ENCODE measurements at places on chromosomes 11 and 22. TPM values are rescaled to one million over a fixed set of nuclear protein-coding genes. Genes with fewer than 3 reads are reported as not detected.

Gene LGALS12
- total RNA-seq = not detected

Gene FRMD8
- total RNA-seq = 20.8 TPM

Gene BRSK2
- 4.7 TPM for total RNA-seq

Gene GALNT18
- 11.6 TPM for total RNA-seq

Gene PAFAH1B2
- 93.3 TPM for total RNA-seq

- H3K4me1 ChIP-seq = no peaks in the 10 kb centered on the region
- H3K36me3 ChIP-seq = no peaks in the 10 kb centered on the region
- no peak overlapping the region for H3K27ac ChIP-seq
- DNase-seq = no peak
These were observed 37.8 kb downstream of the PRR5L start for GRCh38 chr11:36333897-36334296.

- no peaks in the 10 kb centered on the region for H3K27me3 ChIP-seq
- H3K4me1 ChIP-seq = peaks cover 13% of the 10 kb centered on the region
- H3K27ac ChIP-seq = no peak overlapping the region
- H3K36me3 ChIP-seq = no peaks in the 10 kb centered on the region
- no peak for DNase-seq
These were observed 14.5 kb downstream of the MYEOV start for GRCh38 chr11:69308491-69308911.

DNA sequence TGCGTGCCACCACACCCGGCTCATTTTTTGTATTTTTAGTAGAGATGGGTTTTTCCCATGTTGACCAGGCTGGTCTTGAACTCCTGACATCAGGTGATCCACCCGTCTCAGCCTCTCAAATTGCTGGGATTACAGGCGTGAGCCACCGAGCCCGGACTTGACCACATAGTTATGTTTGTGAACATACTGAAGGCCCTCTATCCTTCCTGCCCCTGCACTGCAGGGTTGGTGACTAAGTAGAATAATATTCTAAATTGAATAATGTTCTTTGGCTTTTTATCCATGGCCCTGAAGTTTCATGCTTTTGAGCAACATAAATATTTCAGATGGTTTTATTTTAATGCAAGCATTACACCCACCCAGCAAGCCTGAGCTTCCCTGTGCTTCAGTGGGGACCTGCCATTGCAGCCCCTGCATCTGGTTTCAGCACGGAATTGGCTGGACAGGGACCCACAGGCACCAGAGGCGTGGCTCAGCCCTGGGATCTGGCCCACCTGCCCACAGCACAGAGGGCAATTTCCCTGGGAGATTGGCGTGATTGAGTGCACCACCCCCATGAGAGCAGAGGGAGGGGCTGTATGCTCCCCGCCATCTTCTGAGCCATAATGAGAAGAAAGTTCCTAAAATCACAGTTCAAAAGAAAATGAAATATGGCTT, 460.5 kb downstream of the BRD1 start:
- H3K4me3 ChIP-seq = no peak overlapping the region
- no peak for DNase-seq
- no peaks in the 10 kb centered on the region for H3K4me1 ChIP-seq
- H3K36me3 ChIP-seq = no peaks in the 10 kb centered on the region

DNA sequence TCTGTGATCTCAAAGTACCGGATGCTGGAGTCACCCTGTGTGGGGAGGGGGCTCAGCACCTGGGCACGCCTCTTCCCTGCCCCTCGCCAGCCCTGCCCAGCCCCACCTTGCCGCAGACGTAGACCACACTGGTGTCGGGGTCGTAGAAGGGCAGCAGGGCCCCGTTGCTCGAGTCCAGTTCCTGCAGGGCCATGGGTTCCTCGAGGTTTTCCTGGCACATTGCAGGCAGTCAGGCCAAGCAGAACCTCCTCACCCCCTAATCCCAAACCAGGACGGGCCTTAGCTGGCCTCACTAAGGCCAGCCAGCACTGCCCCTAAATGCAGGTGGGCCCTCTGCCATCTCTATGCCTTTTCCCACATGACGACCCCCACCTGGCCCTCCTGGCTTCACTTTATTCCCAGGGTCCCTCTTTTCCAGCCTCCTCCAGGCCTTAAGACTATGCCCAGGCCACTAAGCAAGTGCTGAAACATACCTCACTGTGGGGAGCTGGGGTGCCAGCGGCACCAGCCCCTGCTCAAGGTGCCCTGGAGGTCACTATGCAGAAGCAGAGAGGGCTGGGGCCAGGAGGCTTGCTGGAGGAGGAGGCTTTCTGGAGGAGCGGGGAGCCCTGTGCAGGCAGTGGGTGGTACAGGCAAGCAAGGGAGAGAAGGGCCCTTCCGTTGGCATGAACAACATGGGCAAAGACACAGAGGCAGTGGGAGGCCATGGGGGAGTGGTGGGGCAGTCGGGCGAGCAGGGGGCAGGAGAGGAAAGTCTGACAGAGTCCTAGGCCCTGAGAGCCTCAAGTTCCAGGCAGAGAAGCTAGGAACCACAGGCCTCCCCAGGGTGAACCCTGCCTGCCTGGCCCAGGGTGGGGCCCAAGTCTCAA, 2.8 kb downstream of the CORO1B start:
- H3K4me1 ChIP-seq = peaks cover 16% of the 10 kb centered on the region
- H3K4me3 ChIP-seq = no peak overlapping the region
- DNase-seq = no peak
- no peaks in the 10 kb centered on the region for H3K27me3 ChIP-seq
- H3K36me3 ChIP-seq = no peaks in the 10 kb centered on the region
- no peak overlapping the region for H3K27ac ChIP-seq

GRCh38 chr11:72326151-72326848, 82.3 kb upstream of the PHOX2A start:
- DNase-seq = no peak
- H3K27ac ChIP-seq = no peak overlapping the region
- H3K27me3 ChIP-seq = no peaks in the 10 kb centered on the region

- H3K27me3 ChIP-seq = no peaks in the 10 kb centered on the region
- no peak for DNase-seq
- H3K27ac ChIP-seq = no peak overlapping the region
- H3K36me3 ChIP-seq = no peaks in the 10 kb centered on the region
- H3K4me1 ChIP-seq = peaks cover 23% of the 10 kb centered on the region
These were observed 549.2 kb downstream of the MIAT start for GRCh38 chr22:27206374-27207133.

- no peak overlapping the region for H3K4me3 ChIP-seq
- peaks cover under 1% of the 10 kb centered on the region for H3K4me1 ChIP-seq
- no peak for DNase-seq
- no peak overlapping the region for H3K27ac ChIP-seq
- H3K27me3 ChIP-seq = no peaks in the 10 kb centered on the region
- H3K36me3 ChIP-seq = no peaks in the 10 kb centered on the region
These were observed 132.5 kb downstream of the CACNA1I start for GRCh38 chr22:39703091-39703490.

- no peaks in the 10 kb centered on the region for H3K36me3 ChIP-seq
- peak within 1 kb of the TSS; percentile 100 for H3K27ac ChIP-seq
- DNase-seq = peak; percentile 94
These were observed at the start of gene NEAT1 for GRCh38 chr11:65422633-65423515. NEAT1 (plus strand) TSS chr11:65422798.

- H3K27ac ChIP-seq = no peak overlapping the region
- H3K4me3 ChIP-seq = no peak overlapping the region
- H3K4me1 ChIP-seq = no peaks in the 10 kb centered on the region
- peak; percentile 28 for DNase-seq
- H3K27me3 ChIP-seq = peaks cover 5% of the 10 kb centered on the region
These were observed 14.1 kb downstream of the ANKK1 start for GRCh38 chr11:113401718-113402117.

GRCh38 chr22:44192816-44193534, 12.2 kb downstream of the PARVG start:
- H3K4me3 ChIP-seq = no peak overlapping the region
- DNase-seq = no peak
- H3K4me1 ChIP-seq = no peaks in the 10 kb centered on the region
- no peaks in the 10 kb centered on the region for H3K36me3 ChIP-seq
- no peak overlapping the region for H3K27ac ChIP-seq
- H3K27me3 ChIP-seq = no peaks in the 10 kb centered on the region

DNA sequence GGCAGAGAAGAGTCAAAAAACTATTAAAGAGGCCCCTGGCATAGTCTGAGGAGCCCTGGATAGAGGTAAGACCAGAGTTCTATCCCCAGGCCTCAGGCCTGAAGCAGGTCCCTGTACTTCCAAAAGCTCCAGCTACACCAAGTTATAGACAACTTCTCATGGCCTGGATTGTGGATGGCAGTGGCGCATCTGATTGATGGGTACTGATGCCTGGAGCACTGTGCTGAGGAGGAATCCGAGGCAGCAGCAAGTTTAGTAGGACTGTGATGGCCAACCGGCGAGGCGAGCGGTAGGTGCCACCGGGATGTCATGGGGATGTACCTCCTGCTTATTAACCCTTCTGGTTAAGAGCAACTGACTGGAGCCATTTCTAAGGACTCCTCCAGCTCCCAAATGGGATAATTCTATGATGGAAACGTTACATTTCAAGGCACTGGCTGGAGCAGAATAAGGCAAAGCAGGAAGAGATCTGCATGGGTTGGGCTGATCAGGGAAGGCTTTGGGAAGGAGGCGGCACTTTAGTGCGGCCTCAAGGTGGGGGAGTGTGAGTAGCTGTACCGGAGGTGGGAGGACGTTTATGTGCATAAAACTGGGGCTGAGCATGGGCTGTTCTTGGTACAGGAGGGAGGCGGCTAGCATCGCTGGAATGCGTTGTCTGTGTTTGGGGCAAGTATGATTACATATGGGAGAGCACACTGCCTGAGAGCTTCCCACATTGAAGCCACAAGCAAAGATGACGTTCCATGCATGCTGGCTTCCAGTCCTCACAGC, 24.2 kb upstream of the JAM3 start:
- H3K36me3 ChIP-seq = no peaks in the 10 kb centered on the region
- DNase-seq = no peak
- peaks cover 6% of the 10 kb centered on the region for H3K27me3 ChIP-seq
- H3K27ac ChIP-seq = no peak overlapping the region
- peaks cover 16% of the 10 kb centered on the region for H3K4me1 ChIP-seq
- H3K4me3 ChIP-seq = no peak overlapping the region

All from hepatocyte (in vitro differentiated cells).